Hematopoietic multipotent progenitor cell treated with erythropoietin and hydrocortisone succinate and interleukin-3 and kit ligand, for 15 days (in vitro differentiated cells): ENCODE measurements at places on chromosomes 7 and 10.

DNA sequence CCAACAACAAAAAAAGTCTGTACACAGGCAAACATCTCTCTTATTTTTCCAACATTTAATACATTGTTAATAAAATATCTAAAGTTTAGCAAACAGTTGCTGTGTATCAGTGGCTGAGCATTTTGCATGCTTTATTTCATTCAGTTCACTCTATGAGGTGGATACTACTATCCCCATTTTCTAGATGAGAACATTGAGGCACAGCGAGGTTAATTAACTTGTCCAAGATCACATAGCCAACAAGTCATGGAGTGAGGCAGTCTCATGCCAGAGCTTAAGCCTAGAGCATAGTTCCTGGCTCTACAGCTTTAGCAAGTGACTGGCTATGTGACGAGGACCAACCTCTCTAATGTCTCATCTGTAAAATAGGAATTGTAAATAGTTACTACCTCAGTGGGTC, 4.4 kb downstream of the GATAD1 start:
- DNase-seq: no peak

GRCh38 chr10:121262774-121263430, 335.3 kb downstream of the FGFR2 start:
- DNase-seq: no peak

- DNase-seq: no peak
These were observed 33.2 kb upstream of the PLEKHA1 start for GRCh38 chr10:122341141-122341810.

- no peak for DNase-seq
These were observed 39.6 kb upstream of the SHH start for GRCh38 chr7:155851892-155852291.

DNA sequence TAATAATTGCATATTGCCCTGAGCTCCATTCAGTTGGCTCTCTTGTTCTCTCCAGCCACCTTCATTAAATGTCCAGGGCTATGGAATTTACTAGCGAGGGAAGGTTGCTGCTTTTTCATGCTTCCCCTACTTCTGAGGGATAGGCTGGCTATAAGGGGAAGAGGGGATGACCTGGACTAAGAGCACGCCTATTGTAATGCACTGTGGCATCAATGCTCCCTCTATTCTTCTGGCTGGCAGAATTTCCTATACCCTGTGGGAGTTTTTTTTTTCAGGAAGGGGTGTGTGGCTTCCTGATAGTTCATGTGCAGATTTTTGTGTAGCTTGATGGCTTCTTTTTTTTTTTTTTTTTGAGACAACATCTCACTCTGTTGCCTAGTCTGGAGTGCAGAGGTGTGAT, 155.8 kb downstream of the SND1 start:
- DNase-seq: no peak

- no peak for DNase-seq
These were observed 40.8 kb upstream of the INSIG1 start for GRCh38 chr7:155256761-155257481.

DNA sequence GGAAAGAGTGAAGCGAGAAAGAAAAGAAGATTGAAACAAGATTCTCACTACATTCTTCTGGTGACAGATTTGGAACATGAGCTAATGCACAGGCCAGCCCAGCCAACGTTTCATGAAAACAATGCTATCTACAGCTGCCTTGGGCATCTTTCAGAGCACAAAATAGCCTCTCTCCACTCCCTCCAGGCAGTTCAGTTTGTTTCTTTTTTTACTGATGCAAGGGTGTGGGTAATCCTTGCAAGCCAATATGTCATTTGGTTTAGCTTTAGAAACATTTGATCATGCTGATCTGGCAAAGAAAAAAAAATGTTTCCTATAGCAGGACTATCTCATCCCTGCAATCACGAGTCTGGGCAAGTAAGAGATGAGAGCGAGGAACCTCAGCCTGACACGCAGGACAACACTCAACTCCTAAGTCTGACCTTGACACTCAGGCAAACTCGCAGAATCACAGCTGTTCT, 35.9 kb downstream of the SVIL start:
- no peak for DNase-seq

GRCh38 chr7:27159266-27160144, 3.0 kb upstream of the HOXA7 start:
- no peak for DNase-seq

DNA sequence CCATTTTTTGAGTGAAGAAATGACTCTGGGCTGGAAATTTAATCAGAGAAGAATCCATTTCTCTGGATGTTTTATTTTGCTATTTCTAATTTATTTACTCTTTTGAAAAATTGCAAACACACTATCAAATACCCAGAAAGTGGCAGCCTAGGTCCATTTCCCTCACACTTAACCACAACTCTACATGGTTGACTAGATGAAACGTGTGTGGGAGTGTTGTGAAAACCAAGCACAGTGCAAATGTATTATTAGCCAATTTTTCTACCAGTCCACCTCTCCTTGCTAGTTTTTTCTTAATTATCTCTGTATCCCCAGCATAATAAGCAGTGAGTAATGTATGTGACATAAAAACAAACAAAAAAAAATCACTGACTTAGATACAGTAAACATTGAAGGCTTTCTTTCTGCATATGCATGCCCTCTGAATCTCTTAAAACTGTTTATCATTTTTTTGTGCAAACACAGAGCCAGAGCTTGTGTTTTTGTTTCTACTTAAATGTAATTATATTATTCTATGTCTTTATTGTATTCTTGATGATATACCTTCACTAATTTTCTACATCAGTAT, 30.9 kb downstream of the SCIN start:
- DNase-seq: no peak

GRCh38 chr10:103193820-103194529, 903 bp upstream of the NT5C2 start:
- DNase-seq: peak; percentile 91

GRCh38 chr10:3867454-3868270, 82.7 kb upstream of the KLF6 start:
- no peak for DNase-seq

GRCh38 chr7:92794831-92795230, 41.5 kb downstream of the CDK6 start:
- no peak for DNase-seq

- no peak for DNase-seq
These were observed 139.6 kb upstream of the EEPD1 start for GRCh38 chr7:36013246-36014014.

DNA sequence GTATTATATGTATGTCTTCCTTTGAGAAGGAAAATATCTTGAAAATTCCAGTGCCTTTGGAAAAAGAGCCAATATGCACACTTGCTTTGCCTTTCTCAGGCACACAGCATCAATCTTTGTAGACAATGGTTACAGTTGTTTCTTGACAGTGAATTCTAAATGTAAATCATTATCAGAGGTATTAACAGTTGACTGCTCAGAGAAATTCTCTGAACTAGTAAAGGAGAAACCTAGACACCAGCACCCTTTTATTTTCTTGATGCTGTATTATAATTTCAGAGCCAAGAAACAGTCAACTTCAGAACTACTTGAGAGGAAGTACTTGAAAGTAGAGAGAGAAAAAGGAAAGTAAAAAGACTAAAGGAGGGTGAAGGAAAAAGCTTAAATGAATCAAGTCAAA, 185.8 kb upstream of the SMIM30 start:
- no peak for DNase-seq

DNA sequence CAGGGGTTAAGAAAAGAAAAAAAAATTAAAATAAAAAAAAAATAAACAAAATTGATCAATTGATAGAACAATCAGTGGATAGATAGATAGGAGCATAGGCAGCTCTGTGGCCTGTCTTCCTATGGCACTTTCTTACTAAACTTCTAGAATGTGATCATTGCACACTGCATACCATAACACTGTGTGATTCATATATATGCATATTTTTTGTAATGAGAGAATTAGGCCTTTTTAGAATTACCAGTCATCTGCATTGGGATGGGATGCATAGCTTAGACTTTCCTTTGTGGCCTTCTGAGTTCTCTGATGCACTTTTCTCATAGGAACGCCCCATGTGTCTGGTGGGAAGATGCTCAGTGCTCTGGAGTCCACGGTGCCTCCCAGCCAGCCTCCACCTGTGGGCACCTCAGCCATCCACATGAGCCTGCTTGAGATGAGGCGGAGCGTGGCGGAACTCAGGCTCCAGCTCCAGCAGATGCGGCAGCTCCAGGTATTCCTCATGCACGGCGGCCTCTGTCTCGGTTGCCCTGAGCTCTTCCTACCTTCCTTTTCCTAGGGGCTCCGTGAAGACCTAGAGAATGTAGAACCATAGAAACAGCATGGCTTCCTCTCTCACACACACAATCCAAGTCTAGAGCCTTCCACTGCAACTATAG, 222.5 kb downstream of the ARHGAP21 start:
- no peak for DNase-seq

DNA sequence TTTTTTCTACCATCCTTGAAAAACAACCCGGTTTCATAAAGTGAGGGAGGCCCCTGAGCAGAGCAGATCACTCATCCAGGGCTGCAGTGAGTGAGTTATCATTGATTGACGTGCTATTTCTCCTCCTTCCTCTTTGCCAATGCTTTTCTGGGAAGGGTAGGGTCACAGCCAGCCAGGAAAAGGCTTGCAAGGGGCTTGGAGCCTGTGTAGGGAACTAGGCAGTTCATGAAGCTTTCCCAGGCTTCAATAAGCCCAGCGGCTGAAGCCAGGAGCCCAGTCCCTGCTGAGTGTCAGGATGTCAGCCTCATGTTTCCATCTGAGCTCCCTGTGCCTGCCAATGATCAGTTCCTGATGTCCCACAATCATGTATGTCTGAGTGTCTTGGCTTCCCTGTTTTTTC, 584.7 kb downstream of the GALNT17 start:
- no peak for DNase-seq

DNA sequence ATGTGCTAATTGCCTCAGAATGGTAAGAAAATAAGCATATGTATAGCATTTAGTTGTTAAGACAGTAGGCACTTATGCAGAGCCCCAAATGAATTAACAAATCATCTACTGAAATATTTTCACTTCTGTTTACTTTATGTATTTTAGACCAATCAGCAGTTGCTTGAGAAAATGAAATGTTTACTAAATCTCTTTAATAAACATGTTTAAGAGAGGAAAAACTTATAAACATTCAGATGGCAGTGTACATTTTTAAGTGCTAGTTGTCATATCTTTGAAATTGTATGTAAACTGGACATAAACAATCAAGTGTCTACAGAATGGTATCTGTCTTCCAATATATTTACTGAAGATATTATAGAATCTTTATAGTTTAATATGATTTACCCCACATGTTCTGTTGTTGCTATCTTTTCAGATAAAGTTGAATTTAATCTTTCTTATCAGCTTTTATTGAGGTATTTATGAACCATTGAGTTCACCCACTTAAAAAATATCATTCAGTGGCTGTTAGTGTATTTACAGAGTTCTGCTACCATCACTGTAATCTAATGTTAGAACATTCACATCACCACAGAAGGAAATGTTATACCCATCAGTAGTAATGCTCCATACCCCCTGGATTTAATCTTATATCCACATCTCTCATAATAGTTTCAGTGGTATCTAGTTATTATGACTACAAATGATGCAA, 264.3 kb downstream of the ADK start:
- no peak for DNase-seq

- DNase-seq: peak; percentile 67
These were observed 39.5 kb downstream of the ZNF117 start for GRCh38 chr7:64951250-64951848.
